Activated CD8-positive, alpha-beta memory T cell treated with anti-CD3 and anti-CD28 coated beads, Interleukin-2, amount 10 ng/mL, durations not matched to agents 7 days and 5 days (primary cell): ENCODE measurements at places on chromosomes 6 and 20.

GRCh38 chr6:98985391-98985790 is 37.6 kb upstream of the FBXL4 start:
- peaks cover 26% of the 10 kb centered on the region for H3K27me3 ChIP-seq
- no peak overlapping the region for H3K27ac ChIP-seq
- no peak overlapping the region for H3K4me3 ChIP-seq
- no peaks in the 10 kb centered on the region for H3K36me3 ChIP-seq

- H3K4me3 ChIP-seq: no peak overlapping the region
- H3K27ac ChIP-seq: no peak overlapping the region
- DNase-seq: peak; percentile 21
- H3K27me3 ChIP-seq: peaks cover 20% of the 10 kb centered on the region
- H3K36me3 ChIP-seq: peaks cover 4% of the 10 kb centered on the region
Observed at GRCh38 chr6:170102038-170102437, 188.8 kb downstream of the DLL1 start.

DNA sequence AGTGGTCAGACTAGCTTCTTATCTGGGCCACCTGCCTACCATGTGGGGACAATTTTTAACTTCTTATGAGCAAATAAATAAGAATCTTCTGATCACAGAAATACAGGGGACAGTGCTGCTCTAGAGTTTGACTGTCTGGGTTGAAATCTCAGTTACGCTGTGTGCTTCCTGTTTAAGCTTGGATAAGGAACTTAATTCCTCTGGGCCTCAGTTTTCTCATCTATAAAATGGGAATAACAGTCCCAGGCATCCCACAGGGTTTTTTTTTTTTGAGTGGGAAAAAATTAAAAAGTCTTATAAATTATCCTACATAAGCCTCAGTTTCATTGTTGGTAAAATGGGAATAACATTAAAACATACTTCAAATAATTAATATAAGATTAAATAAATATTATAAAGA is 340.9 kb downstream of the ESR1 start:
- H3K36me3 ChIP-seq: peaks cover 56% of the 10 kb centered on the region
- no peak for DNase-seq
- H3K27me3 ChIP-seq: no peaks in the 10 kb centered on the region
- H3K4me3 ChIP-seq: no peak overlapping the region

DNA sequence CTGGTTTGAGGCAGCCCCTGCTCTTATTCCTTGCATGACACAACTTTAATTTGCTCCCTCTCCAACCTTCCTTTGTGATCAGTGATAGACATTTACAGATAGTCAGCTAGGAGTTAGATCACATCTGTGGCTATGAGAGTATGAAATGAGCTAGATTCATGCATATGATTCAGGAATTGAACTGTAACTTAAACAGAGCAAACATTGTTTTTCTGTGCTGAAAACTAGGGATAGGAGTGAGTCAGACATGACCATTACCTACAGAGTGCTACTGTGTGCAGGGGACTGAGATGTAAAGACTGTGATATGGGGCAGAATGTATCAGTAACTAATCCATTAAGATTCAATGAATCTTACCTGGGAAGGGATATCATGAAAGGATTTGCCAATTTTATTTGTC is 279.4 kb upstream of the SPTLC3 start:
- no peaks in the 10 kb centered on the region for H3K4me1 ChIP-seq
- no peaks in the 10 kb centered on the region for H3K27me3 ChIP-seq
- H3K27ac ChIP-seq: no peak overlapping the region
- DNase-seq: no peak
- H3K36me3 ChIP-seq: no peaks in the 10 kb centered on the region

DNA sequence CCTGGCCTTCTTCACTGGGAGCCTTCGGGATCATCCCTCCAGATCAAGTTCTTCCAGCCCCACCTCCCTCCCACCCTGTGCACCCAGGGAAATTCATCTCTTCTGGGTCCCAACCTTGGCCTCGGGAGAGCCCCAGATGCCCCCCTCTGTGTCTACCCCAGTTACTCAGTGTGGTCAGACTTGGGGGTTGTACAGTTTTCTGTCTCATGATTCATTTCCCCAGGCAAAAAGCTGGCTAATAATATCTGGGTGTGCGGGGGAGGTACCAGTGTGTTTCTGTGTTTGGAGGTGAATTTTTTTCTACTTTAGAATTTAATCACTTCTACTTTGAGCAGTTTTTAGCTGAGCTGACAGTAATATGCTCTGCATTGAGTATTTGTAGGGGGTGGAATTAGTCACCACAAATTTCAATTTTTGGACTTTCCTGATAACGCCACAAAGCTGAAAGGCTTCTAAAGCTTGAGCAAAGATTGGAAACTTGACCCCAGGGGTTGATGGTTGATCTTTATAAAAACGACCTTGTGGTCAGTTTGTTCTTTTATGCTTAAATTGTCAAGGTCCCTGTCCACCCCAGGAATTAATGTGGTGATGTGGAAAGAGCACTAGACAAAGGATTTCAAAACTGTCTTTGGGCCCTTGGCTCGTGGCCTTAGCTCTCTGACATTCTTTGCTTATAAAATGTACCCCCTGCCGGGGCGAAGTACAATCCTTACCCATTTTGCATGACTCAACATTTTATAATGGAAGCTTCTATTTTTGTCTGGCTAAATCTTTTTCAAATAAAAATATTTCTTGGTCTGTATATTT is 284.7 kb upstream of the TAB2 start:
- H3K36me3 ChIP-seq: peaks cover 7% of the 10 kb centered on the region
- no peaks in the 10 kb centered on the region for H3K27me3 ChIP-seq
- peak overlapping the region; percentile 93 for H3K4me3 ChIP-seq
- H3K4me1 ChIP-seq: peaks cover 78% of the 10 kb centered on the region

GRCh38 chr6:123117145-123117908 is 121.3 kb downstream of the CLVS2 start:
- H3K27ac ChIP-seq: no peak overlapping the region
- H3K4me1 ChIP-seq: no peaks in the 10 kb centered on the region
- no peaks in the 10 kb centered on the region for H3K36me3 ChIP-seq
- H3K4me3 ChIP-seq: no peak overlapping the region

GRCh38 chr20:32970973-32971300 is 33.3 kb downstream of the SUN5 start:
- no peak overlapping the region for H3K27ac ChIP-seq
- no peak for DNase-seq
- H3K4me1 ChIP-seq: peaks cover 56% of the 10 kb centered on the region
- H3K27me3 ChIP-seq: no peaks in the 10 kb centered on the region
- no peak overlapping the region for H3K4me3 ChIP-seq
- H3K36me3 ChIP-seq: no peaks in the 10 kb centered on the region

DNA sequence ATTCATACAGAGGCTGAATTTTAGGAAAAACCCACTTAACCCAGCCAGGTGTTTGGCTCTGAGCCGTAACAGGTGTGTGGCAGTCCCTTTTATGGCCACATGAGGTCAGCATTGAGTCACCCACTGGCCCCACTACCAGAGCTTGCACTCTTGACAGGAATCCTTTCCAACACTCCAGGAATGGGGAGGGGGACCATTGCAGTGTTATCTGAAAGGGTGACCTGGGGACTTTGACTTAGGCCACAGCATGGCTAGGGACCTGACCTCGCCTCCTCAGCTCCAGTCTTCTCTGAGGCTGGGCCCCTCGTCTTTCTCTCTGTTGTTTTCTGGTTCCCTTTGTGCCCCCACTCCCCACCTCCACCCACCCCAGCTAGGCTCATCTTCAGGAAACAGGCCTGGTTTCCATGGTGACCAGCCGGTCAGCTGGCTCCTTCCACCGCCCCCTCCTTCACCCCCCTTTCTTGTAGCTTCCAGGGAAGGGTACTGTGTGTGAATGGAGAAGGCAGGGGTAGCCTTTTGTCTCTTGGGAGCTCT is 2.1 kb upstream of the TMEM151B start:
- peaks cover 6% of the 10 kb centered on the region for H3K36me3 ChIP-seq
- DNase-seq: peak; percentile 74
- peaks cover 40% of the 10 kb centered on the region for H3K27me3 ChIP-seq
- H3K27ac ChIP-seq: no peak overlapping the region
- H3K4me1 ChIP-seq: peaks cover 37% of the 10 kb centered on the region

GRCh38 chr20:8221887-8222419 is 89.9 kb downstream of the PLCB1 start:
- DNase-seq: no peak
- H3K36me3 ChIP-seq: no peaks in the 10 kb centered on the region
- no peak overlapping the region for H3K27ac ChIP-seq
- H3K4me3 ChIP-seq: no peak overlapping the region
- peaks cover 10% of the 10 kb centered on the region for H3K4me1 ChIP-seq

- no peak for DNase-seq
- no peak overlapping the region for H3K4me3 ChIP-seq
- no peaks in the 10 kb centered on the region for H3K27me3 ChIP-seq
- H3K4me1 ChIP-seq: no peaks in the 10 kb centered on the region
- H3K27ac ChIP-seq: no peak overlapping the region
Observed at GRCh38 chr20:54382419-54382818, 93.0 kb upstream of the DOK5 start.

- peaks cover 5% of the 10 kb centered on the region for H3K4me1 ChIP-seq
- peaks cover 16% of the 10 kb centered on the region for H3K27me3 ChIP-seq
- peak; percentile 42 for DNase-seq
- H3K27ac ChIP-seq: no peak overlapping the region
- no peaks in the 10 kb centered on the region for H3K36me3 ChIP-seq
Observed at GRCh38 chr6:96391776-96392360, 129.7 kb upstream of the UFL1 start.

DNA sequence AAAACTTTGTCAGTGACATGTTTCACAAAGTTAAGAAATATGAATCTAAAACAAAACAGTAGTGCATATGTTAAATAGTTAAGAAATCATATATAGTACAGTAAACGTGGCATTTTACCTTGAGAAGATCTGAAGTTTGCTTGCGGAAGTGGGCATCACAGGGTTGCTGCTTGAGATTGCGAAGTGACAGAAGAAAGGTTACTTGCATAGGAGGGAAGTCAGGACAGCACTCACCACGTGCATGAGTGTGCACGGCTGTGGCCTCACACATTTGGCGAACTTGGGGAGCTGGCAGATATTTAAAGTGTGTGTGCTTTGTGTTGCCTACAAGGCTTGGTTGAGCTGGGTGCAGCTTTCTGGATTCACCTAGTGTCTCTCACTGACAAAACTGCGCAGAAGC is 431.5 kb upstream of the ARID1B start:
- H3K36me3 ChIP-seq: no peaks in the 10 kb centered on the region
- DNase-seq: no peak
- H3K4me3 ChIP-seq: no peak overlapping the region

DNA sequence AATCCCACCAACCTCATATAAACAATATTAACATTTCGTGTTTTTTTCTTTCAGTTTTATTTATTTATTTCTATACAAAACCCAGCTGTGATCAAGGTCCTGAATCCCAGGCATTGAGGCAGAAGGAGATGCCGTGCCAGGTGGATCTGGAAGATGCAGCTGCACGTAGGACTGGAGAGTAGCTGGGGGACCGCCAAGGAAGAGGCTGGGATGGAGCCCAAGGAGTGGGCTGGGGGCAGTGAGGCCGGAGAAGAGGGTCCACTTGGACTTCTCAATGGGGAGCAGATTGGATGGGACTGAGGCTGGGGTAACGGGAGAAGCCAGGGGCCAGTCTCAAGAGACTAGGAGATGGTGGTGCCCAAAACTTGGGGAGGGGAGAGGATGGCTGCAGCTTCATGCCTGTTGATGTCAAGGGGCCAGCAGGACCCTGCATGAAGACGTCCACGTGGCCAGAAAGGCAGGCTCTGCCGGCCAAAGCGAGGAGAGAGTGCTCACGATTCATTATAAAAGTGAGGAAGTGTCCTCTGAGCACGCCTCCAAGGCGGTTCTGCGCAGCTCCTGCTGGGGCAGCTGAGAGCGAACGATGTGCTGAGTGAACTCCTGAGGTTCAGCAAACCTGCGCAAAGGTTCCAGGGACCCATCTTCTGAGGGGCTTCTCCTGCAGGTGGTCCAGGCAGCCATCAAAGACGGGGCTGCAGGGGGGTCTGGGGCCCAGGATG is 110.3 kb downstream of the BMP7 start:
- DNase-seq: no peak
- H3K27ac ChIP-seq: no peak overlapping the region
- H3K27me3 ChIP-seq: no peaks in the 10 kb centered on the region
- H3K4me3 ChIP-seq: no peak overlapping the region

- H3K4me1 ChIP-seq: peaks cover 49% of the 10 kb centered on the region
- H3K27me3 ChIP-seq: no peaks in the 10 kb centered on the region
- H3K36me3 ChIP-seq: peaks cover 35% of the 10 kb centered on the region
- no peak for DNase-seq
- H3K4me3 ChIP-seq: peak overlapping the region; percentile 58
Observed at GRCh38 chr20:49166534-49167449, 21.3 kb downstream of the STAU1 start.

DNA sequence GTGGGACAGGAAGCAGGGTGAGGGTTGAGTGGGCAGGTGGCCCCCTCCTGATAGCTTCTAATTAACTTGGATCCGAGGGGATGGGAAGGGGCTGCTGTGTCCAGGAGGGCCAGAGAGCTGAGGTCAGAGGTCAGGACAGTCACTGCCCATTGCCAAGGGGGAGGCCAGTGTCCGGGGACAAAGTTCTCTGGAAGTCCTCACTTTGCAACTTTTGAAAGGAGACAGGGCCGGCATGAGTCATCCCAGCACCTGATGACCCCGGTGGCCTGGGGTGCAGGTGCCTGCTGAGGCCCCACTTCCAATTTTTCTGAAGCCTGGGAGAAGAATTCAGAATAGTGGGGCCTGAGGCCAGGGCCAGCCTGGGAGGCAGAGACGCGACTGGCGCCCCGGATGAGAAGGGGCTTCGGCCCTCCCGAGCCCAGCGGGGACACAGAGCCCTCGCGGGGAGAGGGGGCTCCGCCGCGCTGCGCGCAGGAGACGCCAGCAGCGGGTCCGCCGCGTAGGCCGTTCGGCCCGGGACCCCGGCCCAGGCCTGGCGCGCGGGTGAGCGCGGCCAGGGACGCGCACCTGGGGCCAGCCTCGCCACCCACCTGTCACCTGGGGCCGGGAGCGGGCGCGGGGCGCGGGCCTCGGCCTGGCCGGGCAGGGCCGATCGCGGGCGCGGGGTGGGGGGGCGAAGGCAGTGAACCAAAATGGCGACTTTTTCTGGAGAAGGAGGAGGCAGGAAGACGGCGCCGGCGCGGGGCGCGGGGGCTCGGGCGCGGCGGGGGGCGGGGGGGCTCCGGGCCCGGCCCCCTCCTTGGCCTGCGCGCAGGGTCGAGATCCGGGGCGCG is 586 bp downstream of the ZNF512B start:
- DNase-seq: peak; percentile 45
- H3K4me1 ChIP-seq: peaks cover 20% of the 10 kb centered on the region
- peaks cover 17% of the 10 kb centered on the region for H3K36me3 ChIP-seq
- H3K27ac ChIP-seq: peak overlapping the region; percentile 65

GRCh38 chr6:3306848-3307247 is 48.1 kb downstream of the PSMG4 start:
- no peaks in the 10 kb centered on the region for H3K36me3 ChIP-seq
- H3K27me3 ChIP-seq: peaks cover 17% of the 10 kb centered on the region
- H3K4me3 ChIP-seq: no peak overlapping the region
- no peaks in the 10 kb centered on the region for H3K4me1 ChIP-seq
- no peak for DNase-seq

- no peaks in the 10 kb centered on the region for H3K27me3 ChIP-seq
- no peak for DNase-seq
- peaks cover 13% of the 10 kb centered on the region for H3K4me1 ChIP-seq
- no peak overlapping the region for H3K4me3 ChIP-seq
- H3K27ac ChIP-seq: peak overlapping the region; percentile 80
Observed at GRCh38 chr6:44976677-44977641, 351.2 kb upstream of the RUNX2 start.

- H3K4me3 ChIP-seq: no peak overlapping the region
- no peaks in the 10 kb centered on the region for H3K27me3 ChIP-seq
- DNase-seq: no peak
- no peak overlapping the region for H3K27ac ChIP-seq
Observed at GRCh38 chr20:22346716-22347115, 237.7 kb downstream of the FOXA2 start.
